ENCODE measurements at places on chromosomes 12 and 14. TPM values are rescaled to one million over a fixed set of nuclear protein-coding genes. Genes with fewer than 3 reads are reported as not detected.
A peak's percentile ranks its signal among the peaks of the same experiment; 100 is the strongest.

- DNase-seq: no peak
Observed at GRCh38 chr12:57011438-57012424, 4.6 kb downstream of the TAC3 start.

DNA sequence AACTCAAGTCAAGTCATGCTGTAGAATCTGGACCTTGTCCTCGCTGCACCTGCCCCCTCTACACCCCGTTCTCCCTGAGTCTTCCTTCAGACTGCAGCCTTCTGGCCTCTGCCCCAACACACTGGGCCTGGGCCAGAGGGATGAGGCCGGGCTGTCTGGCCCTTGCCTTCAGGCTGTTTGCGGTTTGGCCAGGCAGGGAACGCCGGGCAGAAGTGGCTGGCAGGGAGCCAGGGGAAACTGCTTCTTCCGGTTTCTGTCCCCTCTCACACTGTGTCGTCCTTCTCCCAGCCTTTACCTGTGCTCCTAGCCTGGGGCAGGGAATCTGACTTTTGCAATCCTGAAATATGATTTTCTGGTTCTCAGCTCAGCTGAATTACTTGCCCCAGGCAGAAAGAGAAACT is 13.5 kb downstream of the DGLUCY start:
- DNase-seq: peak; percentile 83

Gene GPR137C
- 0.47 TPM for total RNA-seq

DNA sequence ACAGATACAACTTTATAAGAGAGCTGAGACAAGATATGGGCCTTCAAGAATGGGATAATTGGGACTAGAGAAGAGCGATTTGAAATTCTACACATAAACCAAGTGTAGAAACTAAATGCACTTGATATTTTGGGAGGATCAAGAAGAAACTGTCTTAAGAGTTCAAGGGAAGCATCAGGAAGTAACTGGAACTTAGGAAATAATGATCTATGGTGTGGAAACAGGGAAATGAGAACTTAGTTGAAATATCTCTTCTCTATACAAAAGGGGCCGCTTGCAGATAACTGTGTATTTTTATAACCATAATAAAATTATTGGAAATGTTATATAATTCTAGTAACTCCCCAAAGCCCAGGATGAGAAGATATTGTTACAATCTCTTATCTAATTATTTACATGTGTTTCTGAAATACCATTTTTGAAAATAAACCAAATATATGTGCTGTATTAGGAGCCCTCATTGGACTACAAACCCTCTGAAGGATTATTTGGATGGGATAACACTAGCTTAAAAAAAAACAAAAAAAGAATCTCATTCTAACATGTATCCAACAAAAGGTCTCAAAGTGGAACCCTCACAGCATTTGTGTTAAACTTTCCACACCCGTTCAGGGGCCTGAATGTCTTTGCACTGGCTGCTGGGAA is 84.7 kb upstream of the FLRT2 start:
- DNase-seq: no peak

Gene PLEKHG7
- not detected for total RNA-seq

Gene CD163L1
- 1.6 TPM for total RNA-seq

Gene TOGARAM1
- 21.9 TPM for total RNA-seq

Gene MYH7
- 12,717 TPM for total RNA-seq

GRCh38 chr14:56135001-56135400 is 16.8 kb downstream of the PELI2 start:
- no peak for DNase-seq

All from left ventricle myocardium superior (tissue), 1 donor.